NCI-H1436 treated with DMSO at 0.1 percent for 48 hours (cell line): ENCODE measurements at places on chromosomes 11 and 22.

DNA sequence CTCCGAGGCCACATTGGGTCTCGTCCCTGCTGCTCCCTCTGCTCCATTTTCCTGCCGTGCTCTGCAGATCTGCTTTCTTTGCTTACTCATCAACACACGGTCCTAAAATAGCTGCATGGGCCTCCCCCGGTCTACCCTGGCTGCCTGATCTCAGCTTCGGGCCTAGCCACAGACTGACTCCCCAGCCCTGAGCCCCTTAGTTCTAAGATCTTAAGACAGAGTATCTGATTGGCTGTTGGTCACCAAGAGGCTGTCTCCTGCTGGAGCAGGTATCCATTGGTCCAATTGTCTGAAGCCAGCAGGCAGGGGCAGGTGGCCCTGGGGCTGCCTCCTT, 53.7 kb upstream of the NECTIN1 start:
- DNase-seq: no peak

- DNase-seq: no peak
Observed at GRCh38 chr22:33779243-33779642, 141.0 kb downstream of the LARGE1 start.

DNA sequence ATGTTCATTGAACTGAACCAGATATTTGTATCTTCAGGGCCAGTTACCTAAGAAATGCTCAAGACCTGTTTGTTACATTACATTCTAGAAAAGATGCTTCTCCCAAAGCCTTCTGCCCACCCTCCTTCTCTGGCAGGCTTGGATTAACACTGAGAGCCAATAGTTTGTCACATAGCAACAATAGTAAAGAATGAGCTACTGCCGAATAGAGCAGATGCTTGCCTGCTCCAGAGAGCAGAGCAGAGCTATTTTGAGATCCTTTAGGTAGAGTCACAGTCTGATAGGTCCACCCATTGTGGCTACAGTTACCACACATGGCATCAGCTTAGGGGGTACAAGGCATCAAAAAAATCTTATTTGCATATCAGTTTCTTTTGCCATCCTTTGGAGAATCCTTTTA, 13.5 kb upstream of the EP300 start:
- no peak for DNase-seq

DNA sequence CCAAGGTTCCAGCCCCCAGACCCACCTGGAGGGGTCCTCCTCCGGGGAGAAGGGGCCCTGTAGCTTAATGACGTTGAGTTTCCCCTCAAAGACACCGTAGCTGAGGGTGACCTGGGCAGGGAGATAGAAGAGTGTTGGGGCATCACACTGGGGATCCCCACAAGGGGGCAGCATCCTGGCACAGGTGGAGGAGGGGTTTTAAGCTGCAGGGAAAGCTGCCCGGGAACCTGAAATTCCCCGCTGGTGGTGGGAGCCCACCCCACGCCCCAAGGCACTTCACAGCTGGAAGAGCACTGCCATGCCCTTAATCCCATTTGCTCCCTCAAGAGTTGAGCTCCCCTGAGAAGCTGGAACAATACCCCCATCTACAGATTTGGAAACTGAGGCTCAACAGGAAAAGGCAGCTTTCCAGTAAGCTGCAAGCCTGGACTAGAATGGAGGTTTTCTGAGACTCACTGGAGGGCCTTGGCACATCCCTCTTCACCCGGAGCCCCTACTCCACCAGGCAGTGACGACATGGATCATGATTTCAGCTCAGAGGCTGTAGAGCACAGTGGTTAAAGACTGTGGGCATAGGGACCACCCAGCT, 13.7 kb downstream of the MFNG start:
- no peak for DNase-seq

DNA sequence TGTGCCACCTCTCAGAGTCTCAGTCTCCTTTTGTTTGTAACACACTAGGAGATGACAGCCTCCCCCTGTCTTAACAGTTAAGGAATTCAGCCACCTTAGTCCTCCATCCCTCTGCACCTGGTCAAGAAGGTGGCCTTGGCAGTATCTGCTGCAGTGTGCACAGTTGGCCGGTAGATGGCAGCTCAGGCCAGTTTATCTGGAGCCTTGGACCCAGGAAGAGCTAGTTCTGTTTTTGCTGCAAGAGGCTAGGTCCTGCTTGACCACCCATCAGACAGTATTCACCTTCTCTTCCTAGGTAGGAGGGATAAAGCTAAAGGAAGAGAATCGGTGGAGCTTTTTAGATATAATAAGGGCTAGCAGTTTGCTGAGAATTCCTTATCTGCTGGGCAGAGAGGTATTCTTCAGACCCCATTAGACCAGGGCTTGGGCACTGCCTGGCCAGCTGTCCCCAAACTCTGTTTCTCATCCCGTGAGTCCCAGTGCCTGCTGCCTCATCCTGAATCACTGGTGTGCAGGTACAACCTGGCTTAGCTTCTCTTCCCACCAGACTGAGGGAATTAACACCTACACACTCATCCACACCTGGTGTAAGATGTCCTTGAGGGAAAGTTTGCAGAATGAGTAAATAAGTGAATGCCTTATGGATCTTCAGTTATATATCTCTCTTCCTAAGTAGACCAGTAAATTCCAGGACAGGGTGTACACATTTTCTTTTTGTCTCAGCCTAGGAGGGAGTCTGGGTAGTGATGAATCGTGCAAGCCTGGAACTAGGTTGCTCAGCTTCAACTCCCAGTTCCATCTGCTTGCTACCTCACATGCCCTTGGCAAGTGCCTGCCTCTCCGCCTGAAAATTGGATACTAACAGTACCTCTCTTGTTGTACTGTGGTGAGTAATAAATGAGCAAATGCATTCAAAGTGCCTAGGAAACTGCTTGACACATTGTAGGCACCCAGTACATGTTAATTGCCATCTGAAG, 70.8 kb upstream of the NARS2 start:
- DNase-seq: no peak
